HepG2 (cell line): ENCODE measurements at places on chromosomes 2 and 18.
A peak's percentile ranks its signal among the peaks of the same experiment; 100 is the strongest.

GRCh38 chr2:118779362-118779761 is 68.1 kb downstream of the EN1 start:
- DNase-seq, result no peak

- no peak for DNase-seq
These were observed 96.4 kb downstream of the KYNU start for GRCh38 chr2:142973822-142974207.

DNA sequence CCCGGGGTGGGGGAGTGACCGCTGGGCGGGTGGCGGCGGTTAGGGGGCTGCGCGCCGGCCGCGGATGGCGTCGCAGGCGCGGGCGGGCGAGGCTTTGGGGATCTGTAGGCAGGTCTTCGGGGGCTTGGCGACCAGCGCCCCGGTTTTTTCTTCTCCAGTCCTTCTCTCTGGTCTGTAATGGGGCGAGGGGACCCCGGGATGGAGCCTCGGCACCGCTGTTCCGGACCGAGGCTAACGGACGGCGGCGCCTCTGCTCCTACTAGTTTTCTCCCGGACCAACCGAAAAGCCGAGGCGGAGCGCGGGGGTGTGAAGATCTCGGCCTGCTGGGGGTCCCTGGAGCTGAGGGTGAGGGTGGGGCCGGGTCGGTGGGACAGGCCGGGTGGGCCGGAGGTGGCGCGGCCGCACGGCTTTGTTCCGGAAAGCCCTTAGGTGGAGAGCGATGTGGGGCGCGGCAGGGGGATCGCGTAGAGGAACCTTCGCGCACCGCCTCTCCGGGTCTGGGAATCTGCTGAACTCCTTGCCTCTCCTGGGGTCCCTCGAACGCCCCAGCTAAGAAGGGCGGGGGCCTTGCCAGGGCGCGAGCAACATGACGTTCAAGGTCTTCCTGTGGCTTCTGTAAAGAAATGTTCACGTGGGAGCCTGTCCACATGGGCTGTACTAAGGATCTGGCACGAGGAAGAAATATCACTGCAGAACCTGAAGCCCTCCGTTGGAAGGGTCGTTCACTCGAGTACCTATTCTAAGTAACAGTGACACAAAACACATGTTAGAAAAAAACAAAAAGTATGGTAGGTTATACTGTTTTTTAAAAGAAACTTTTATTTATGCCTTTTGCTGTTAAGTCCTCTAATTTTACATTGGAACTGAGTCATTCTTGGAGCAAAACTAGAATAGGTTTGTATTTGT is 861 bp downstream of the SLC39A10 start:
- peak; percentile 80 for DNase-seq

- peak; percentile 54 for DNase-seq
These were observed 42.1 kb downstream of the FARSB start for GRCh38 chr2:222613715-222614331.
